Muscle of leg (tissue), 16 donors: ENCODE measurements at places on chromosomes 16 and 17. TPM values are rescaled to one million over a fixed set of nuclear protein-coding genes. Genes with fewer than 3 reads are reported as not detected.

The PRAC1 gene
- polyA plus RNA-seq = not detected

The UBB gene
- polyA plus RNA-seq = 1,697 TPM

- no peaks in the 10 kb centered on the region for H3K27me3 ChIP-seq
- H3K4me3 ChIP-seq = no peak overlapping the region
- no peak overlapping the region for H3K27ac ChIP-seq
- H3K36me3 ChIP-seq = no peaks in the 10 kb centered on the region
These were observed 222.5 kb upstream of the GSE1 start for GRCh38 chr16:85390511-85391174.

GRCh38 chr17:14337596-14338079 lies 36.8 kb downstream of the HS3ST3B1 start:
- H3K4me1 ChIP-seq = no peaks in the 10 kb centered on the region
- no peak overlapping the region for H3K27ac ChIP-seq
- H3K27me3 ChIP-seq = no peaks in the 10 kb centered on the region
- no peaks in the 10 kb centered on the region for H3K36me3 ChIP-seq
- no peak for DNase-seq
- H3K4me3 ChIP-seq = no peak overlapping the region

GRCh38 chr17:81691196-81691595 lies 7.4 kb downstream of the HGS start:
- H3K4me1 ChIP-seq = no peaks in the 10 kb centered on the region
- no peak overlapping the region for H3K4me3 ChIP-seq
- H3K27ac ChIP-seq = no peak overlapping the region
